ENCODE measurements at places on chromosomes 2 and 18. TPM values are rescaled to one million over a fixed set of nuclear protein-coding genes. Genes with fewer than 3 reads are reported as not detected.

DYSF gene
- total RNA-seq: 0.10 TPM

- H3K36me3 ChIP-seq: no peaks in the 10 kb centered on the region
- DNase-seq: no peak
- peaks cover 6% of the 10 kb centered on the region for H3K4me1 ChIP-seq
- no peak overlapping the region for H3K27ac ChIP-seq
- H3K27me3 ChIP-seq: peaks cover 13% of the 10 kb centered on the region
These were observed 7.0 kb downstream of the CTIF start for GRCh38 chr18:48545757-48546321.

DNA sequence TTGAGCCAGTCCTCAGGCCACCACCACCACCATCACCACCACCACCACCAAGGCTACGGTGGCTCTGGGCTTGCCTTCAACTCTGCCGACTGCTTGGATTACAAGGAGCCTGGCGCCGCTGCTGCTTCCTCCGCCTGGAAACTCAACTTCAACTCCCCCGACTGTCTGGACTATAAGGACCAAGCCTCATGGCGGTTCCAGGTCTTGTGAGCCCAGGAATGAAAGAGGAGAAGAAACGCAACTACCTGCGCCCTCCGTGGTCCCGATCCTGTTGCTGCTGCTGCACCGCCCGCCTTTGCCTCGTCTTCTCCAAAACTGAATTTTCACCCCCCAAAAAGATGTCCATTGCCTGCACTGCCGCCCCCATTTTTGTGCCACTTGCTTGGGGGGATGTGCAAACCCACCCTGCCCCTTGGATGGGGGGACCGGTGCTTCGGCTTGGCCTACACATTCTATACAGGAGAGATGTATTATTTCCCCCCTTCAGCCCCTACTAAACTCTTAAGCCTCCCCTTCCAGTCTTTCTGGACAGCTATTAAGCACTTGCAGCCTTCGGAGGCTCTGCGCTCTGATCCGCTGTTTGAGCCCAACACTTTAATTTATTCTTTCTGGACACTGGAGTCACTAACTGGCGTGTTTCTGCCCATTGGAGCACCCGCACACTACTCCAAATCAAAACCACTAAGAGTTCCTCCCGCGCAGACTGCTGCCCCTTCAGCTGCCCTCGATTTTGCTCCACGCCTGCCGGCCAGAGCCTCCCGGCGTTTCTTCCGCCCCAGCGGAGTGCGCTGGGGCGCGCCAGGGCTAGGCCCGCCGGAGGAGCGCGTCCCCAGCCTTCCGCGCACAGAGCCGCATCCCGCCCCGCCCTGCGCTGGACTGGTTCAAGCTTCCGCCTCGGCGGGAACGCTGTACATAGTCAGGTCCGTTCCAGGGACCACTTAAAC, 5.7 kb downstream of the OTX1 start:
- H3K27me3 ChIP-seq: peaks cover 33% of the 10 kb centered on the region
- no peak for DNase-seq
- H3K36me3 ChIP-seq: no peaks in the 10 kb centered on the region
- H3K27ac ChIP-seq: no peak overlapping the region
- peaks cover 68% of the 10 kb centered on the region for H3K4me1 ChIP-seq

- peaks cover 6% of the 10 kb centered on the region for H3K4me1 ChIP-seq
- H3K36me3 ChIP-seq: no peaks in the 10 kb centered on the region
- DNase-seq: no peak
These were observed 201.3 kb upstream of the CXCR4 start for GRCh38 chr2:136319237-136319636.

- H3K27ac ChIP-seq: no peak overlapping the region
- H3K27me3 ChIP-seq: peaks cover 6% of the 10 kb centered on the region
- no peaks in the 10 kb centered on the region for H3K4me1 ChIP-seq
- no peak overlapping the region for H3K4me3 ChIP-seq
- no peak for DNase-seq
These were observed 17.5 kb upstream of the MAP3K20 start for GRCh38 chr2:173058097-173058496.

GRCh38 chr2:138615257-138615656, 113.7 kb downstream of the SPOPL start:
- no peak overlapping the region for H3K4me3 ChIP-seq
- H3K36me3 ChIP-seq: no peaks in the 10 kb centered on the region
- H3K27ac ChIP-seq: no peak overlapping the region
- H3K27me3 ChIP-seq: no peaks in the 10 kb centered on the region
- H3K4me1 ChIP-seq: no peaks in the 10 kb centered on the region

- no peaks in the 10 kb centered on the region for H3K27me3 ChIP-seq
- no peak overlapping the region for H3K4me3 ChIP-seq
These were observed 30.1 kb downstream of the ITGA6 start for GRCh38 chr2:172457536-172457935.

DUSP19 gene
- total RNA-seq: 1.2 TPM

- peak; percentile 58 for DNase-seq
- no peak overlapping the region for H3K27ac ChIP-seq
- H3K27me3 ChIP-seq: no peaks in the 10 kb centered on the region
- no peaks in the 10 kb centered on the region for H3K36me3 ChIP-seq
- H3K4me3 ChIP-seq: no peak overlapping the region
- H3K4me1 ChIP-seq: no peaks in the 10 kb centered on the region
These were observed 70.1 kb downstream of the QPCT start for GRCh38 chr2:37414470-37414949.

GRCh38 chr2:156818221-156818620, 382.0 kb downstream of the GPD2 start:
- H3K36me3 ChIP-seq: no peaks in the 10 kb centered on the region
- no peak overlapping the region for H3K27ac ChIP-seq
- no peaks in the 10 kb centered on the region for H3K27me3 ChIP-seq
- DNase-seq: no peak
- no peaks in the 10 kb centered on the region for H3K4me1 ChIP-seq
- H3K4me3 ChIP-seq: no peak overlapping the region

DNA sequence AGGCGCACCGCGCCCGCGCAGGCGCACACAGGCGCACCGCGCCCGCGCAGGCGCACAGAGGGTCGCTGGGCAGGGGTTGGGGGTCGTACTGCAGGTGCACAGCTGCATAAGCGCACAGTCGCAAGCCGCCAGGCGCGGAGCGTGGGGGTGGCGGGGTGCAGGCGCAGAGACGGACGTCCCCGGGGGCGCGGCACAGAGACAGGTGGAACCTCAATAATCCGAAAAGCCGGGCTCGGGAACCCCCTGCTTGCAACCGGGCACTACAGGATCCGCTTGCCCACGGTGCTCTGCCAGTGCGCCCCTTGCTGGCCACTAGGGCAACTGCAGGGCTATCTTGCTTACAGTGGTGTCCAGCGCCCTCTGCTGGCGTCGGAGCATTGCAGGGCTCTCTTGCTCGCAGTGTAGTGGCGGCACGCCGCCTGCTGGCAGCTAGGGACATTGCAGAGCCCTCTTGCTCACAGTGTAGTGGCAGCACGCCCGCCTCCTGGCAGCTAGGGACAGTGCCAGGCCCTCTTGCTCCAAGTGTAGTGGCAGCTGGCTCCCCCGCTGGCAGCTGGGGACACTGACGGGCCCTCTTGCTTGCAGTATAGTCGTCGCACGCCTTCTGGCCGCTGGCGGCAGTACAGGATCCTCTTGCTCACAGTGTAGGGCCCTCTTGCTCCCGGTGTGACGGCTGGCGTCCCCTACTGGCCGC, 34.9 kb downstream of the FAM110C start:
- no peak overlapping the region for H3K4me3 ChIP-seq
- no peaks in the 10 kb centered on the region for H3K27me3 ChIP-seq
- no peak overlapping the region for H3K27ac ChIP-seq
- peak; percentile 53 for DNase-seq
- H3K4me1 ChIP-seq: no peaks in the 10 kb centered on the region

GRCh38 chr18:717003-717402, 4.6 kb upstream of the ENOSF1 start:
- H3K27me3 ChIP-seq: no peaks in the 10 kb centered on the region
- no peak for DNase-seq
- no peaks in the 10 kb centered on the region for H3K36me3 ChIP-seq
- H3K4me1 ChIP-seq: no peaks in the 10 kb centered on the region
- no peak overlapping the region for H3K4me3 ChIP-seq
- H3K27ac ChIP-seq: no peak overlapping the region

DNA sequence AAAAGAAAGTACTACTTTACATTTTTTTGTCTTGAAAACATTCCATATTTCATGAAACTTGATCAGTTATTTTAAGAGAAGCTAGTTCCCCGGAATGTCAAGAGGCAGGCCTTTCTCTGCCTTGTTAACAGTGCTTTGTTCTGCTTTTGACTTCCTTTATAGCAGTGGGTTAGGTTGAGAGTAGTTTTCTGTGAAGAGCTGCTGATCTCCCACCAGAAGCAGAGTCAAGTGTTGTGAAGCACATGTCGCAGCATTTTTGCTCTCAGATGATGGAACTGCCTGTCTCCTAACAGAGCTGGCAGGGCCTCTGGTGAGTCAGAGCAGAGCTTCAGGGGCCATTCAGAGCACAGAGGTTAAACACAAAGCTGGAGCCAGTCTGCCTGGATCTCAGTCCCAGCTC, 871.8 kb downstream of the SLC4A3 start:
- no peak overlapping the region for H3K27ac ChIP-seq
- no peaks in the 10 kb centered on the region for H3K27me3 ChIP-seq
- no peak for DNase-seq

- H3K4me3 ChIP-seq: peak overlapping the region; percentile 100
- no peak for DNase-seq
- peak overlapping the region; percentile 95 for H3K27ac ChIP-seq
- H3K4me1 ChIP-seq: peaks cover 71% of the 10 kb centered on the region
- no peaks in the 10 kb centered on the region for H3K27me3 ChIP-seq
- peaks cover 26% of the 10 kb centered on the region for H3K36me3 ChIP-seq
These were observed 364 bp downstream of the STAT1 start for GRCh38 chr2:191013682-191013931.

ARHGAP15 gene
- total RNA-seq: 261 TPM

DNA sequence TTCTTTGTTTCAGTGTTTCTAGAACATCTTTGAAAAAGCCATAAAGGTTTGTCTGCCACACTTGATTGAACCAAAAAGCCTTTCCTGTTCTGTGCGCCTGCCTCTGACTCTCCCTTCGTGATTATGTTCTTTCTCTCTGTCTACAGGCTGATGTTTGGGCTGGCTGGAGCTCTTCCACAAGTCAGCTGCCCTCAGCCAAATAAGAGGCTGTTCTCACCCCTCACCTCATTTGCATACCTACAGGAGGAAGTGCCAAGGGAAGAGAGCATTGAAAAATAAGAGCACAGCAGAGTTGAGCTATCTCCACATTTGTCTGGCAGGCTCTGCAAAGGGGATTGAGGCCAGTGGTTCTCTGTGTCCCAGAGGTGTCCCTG, 15.8 kb downstream of the INPP5D start:
- H3K4me1 ChIP-seq: peaks cover 81% of the 10 kb centered on the region
- H3K36me3 ChIP-seq: peaks cover 40% of the 10 kb centered on the region
- DNase-seq: peak; percentile 56

MOGAT1 gene
- total RNA-seq: not detected

GRCh38 chr2:8885449-8886201, 48.2 kb upstream of the KIDINS220 start:
- no peak for DNase-seq
- no peak overlapping the region for H3K27ac ChIP-seq
- no peaks in the 10 kb centered on the region for H3K4me1 ChIP-seq
- H3K4me3 ChIP-seq: no peak overlapping the region
- H3K27me3 ChIP-seq: peaks cover 2% of the 10 kb centered on the region

RBM45 gene
- total RNA-seq: 8.6 TPM

DNA sequence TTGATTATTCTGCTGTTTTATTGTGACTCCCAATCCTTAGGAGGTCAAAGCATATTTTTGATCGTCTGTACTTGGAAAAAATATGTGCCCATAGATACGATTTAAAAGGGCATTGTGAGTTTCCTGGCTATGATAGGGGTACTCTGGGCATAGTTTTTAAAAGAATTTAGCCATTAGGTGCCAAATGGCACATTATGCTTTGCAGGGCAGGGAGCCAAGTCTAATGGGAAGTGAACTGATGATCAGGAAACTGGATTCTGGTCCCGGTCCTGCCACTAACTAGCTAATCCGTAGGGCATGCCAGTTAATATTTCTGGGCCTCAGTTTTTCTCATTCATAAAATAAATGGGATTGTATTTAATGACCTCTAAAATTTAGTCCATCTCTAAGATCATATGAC, 189.3 kb downstream of the LTBP1 start:
- H3K4me3 ChIP-seq: no peak overlapping the region
- H3K27me3 ChIP-seq: no peaks in the 10 kb centered on the region
- no peak overlapping the region for H3K27ac ChIP-seq

- no peak overlapping the region for H3K4me3 ChIP-seq
- no peak overlapping the region for H3K27ac ChIP-seq
- H3K4me1 ChIP-seq: no peaks in the 10 kb centered on the region
- no peak for DNase-seq
- no peaks in the 10 kb centered on the region for H3K27me3 ChIP-seq
These were observed 598.5 kb downstream of the CNTNAP5 start for GRCh38 chr2:124623560-124623959.

BOLL gene
- total RNA-seq: not detected

Data from CD4-positive, CD25-positive, alpha-beta regulatory T cell (primary cell).